ENCODE measurements at places on chromosomes 1 and 21.

GRCh38 chr1:245572709-245573108 is 417.9 kb downstream of the KIF26B start:
- DNase-seq: no peak

DNA sequence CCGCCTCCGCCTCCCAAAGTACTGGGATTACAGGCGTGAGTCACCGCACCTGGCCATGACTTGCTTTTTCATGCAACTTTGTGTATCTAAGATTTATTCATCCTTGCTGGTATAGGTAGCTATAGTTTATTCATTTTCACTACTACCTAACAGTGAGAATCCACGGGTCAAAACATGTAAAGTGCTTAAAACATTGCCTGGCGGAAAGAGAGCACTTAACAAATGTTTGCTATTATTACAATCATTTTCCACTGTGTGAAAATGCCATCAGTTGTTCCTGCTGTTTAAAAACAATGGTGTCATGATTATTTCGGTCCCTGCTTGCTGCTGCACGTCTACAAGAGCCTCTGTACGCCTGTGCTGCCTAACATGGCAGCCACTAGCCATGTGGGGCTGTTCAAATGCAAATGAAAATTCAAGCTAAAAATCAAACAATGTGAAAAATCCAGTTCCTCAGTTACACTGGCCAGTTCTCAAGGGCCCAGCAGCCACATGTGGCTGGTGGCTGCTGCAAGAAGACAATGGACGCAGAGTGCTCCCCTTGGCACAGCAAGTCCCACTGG is 65.1 kb downstream of the CLSTN1 start:
- no peak for DNase-seq

DNA sequence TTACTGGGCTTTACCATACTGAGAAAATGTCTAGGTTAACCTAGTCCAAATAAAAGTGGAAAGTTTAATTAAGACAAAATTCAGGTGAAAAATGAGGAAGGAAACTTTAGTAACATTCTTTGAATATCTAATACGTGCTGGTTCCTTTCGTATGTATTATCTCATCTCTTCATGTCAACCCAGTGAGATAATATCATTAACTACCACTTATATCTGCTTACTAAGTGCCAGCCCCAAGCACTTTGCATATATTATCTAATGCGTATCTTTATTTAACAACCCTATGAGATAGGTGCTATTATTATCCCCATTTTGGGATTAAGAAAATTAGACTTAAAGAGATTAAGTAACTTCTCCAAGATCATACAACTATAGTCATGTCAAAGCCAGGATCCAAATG is 12.5 kb upstream of the PLPP3 start:
- no peak for DNase-seq

DNA sequence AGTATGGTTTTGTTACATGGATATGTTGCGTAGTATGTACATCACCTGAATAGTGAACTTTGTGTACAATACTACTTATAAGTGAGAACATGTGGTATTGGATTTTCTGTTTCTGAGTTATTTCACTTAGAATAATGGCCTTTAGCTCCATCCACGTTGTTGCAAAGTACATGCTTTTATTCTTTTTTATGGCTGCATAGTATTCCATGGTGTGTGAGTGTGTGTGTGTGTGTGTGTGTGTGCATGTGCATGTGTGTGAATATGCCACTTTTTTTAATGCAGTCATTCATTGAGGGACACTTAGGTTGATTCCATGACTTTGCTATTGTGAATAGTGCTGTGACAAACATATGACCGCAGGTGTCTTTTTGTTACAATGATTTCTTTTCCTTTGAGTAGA is 147.8 kb downstream of the LEPR start:
- DNase-seq: no peak

DNA sequence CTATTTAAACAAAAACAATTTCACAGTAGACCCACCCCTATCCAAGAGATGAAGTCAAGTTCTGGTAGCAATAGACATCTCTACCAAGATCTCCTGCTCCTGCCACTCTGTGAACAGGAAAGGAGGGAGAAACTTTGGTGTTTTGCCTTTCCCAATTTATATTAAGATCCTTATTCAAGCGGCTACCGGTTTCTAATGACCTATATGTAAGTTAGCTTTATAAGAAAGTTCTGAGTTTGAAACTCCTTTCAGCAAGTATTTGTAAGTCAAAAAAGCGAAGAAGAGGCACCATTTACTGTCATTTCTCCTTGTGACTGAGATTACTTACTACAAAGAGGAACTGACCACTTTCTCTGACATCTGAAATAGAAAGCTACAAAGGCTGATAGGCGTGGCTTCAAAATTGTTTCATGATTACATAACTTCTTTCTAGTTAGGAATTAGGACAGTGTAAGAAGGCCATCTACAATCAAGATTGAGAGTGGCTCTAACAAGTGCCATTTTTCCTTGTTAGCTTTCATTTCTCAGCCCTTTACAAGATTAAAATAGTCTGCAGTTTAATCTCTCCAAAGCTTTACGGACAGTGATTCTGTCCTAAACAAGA is at the start of gene MNDA:
Gene MNDA, plus strand, starts transcription at position 448 of the 604 bp plus-strand sequence. CDS start 10,803 bp downstream, outside the sequence.
- no peak for DNase-seq

- DNase-seq: no peak
Observed at GRCh38 chr1:188986745-188987417, 1490.8 kb downstream of the BRINP3 start.

- no peak for DNase-seq
Observed at GRCh38 chr1:67833602-67833940, 304 bp upstream of the GNG12 start.

All from retinal pigment epithelial cell (primary cell).